ENCODE measurements at places on chromosomes 2 and 18.

DNA sequence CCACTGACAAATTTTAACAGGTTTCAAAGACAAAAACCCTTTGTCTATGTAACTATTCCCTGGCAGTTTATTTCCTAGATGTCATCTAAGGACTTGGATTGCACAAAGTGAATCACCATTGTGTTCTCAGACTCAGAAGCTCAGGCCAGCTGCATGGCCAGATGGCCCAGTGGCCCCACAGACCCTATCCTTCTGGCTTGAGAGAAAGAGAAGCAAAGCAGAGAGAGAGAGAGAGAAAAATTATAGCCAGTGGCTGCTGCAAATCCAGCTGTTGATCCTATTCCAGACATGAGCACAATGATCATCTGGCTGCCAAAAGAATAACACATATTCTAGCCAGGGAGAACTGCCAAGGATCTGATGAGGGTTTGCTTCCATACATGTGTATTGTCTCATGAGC, 25.8 kb downstream of the CTLA4 start:
- no peak for DNase-seq

DNA sequence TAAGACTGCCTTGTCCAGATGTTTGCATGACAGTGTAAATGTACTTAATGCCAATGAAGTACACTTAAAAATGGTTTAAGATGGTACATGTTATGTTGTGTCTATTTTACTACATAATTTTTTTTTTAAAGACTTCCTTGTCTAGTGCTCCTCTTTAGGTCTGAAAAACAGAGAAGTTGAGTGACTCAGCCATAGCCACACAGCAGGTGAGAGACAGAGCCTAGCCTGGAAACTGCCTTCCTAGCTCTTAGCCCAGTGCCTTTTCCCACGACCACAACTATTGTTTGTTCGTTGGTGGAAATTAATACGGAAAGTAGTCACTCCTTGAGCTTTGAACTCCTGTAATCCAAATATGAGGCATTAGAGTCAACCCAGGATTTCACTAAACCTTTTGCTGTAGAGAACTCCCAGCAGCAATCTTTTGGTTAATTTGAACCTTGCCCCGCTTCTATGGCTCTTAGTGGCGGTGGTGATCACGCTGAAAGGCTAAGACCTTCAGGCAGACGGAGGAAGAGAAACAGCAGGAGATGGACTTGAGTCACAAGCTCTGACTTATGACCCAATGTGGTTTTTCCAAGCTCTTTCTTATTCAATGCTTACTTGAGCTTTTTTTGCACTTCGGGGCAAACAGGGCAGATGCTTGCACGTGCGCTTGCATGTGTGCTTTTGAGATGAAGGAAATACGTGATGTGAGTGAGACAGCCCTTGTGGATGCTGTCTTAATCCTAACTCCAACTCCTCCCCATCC, 21.2 kb downstream of the TRIB2 start:
- no peak for DNase-seq

DNA sequence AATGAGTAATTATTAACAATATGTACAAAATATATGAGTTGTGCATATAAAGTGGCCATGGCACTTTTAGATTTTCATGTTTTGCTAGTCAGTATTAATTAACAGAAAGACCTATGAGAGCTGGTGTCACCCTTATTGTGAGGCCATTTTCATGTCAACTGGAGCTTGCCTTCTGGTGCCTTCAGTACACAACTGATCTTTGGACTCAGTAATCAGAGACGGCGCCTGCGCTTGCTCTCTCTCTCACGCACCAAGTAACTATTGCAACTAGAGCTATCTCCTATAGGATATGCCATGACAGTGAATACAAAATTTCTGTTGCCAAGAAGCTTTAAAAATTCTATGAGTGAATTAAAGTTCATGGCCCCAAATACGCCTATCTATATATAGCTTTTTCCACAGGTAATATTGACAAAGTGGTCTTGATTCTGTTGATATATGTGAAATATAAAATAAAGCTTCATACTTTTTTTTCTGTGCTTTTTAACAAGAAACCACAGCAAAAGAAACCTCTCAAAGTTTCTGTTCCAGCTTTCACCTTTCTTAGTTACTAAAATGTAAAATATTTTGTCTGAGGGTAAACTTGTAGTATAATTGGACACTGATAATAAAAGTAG, 2.9 kb downstream of the SERTAD2 start:
- DNase-seq = no peak

GRCh38 chr18:6434987-6435709, 20.4 kb upstream of the L3MBTL4 start:
- no peak for DNase-seq

GRCh38 chr2:1366546-1367134, 46.6 kb upstream of the TPO start:
- peak; percentile 85 for DNase-seq

DNA sequence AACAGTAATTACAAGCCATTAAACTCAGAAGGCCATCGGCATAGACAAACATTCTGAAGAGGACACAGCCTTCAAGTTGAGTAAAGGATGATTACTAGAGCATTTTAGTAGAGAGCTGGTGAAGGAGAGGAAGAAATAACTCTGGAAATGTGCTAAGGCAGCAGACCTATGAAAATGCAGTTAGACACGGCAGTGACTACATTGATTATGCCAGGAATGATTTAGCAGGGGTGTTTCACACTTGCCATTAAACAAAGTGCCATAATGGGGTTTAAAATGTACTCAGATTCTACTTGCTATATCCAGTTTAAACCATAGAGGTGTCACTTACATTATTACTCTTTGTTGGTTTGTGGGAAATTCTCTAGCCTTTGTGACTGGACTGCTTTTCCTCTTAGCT, 372.3 kb downstream of the CPS1 start:
- DNase-seq = no peak

- DNase-seq = no peak
These were observed 43.0 kb downstream of the KLF7 start for GRCh38 chr2:207122651-207123334.

DNA sequence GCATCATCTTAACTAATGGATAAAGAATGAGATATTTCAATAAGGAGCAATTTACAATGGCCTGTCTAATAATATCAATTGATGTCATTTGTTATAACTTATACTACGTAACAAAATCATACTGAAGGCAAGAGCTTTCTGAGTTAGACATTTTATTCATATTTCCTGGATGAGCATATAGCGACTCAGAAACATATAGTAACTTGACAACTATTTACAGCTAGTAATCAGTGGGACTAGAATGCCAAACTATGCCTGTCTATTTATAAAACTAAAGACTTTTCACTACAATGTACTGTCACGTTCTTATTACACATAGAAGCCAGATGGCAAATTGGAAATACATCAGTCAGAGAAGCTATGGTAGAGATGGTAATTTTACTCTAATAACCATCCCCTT, 766.2 kb upstream of the TMEFF2 start:
- no peak for DNase-seq

DNA sequence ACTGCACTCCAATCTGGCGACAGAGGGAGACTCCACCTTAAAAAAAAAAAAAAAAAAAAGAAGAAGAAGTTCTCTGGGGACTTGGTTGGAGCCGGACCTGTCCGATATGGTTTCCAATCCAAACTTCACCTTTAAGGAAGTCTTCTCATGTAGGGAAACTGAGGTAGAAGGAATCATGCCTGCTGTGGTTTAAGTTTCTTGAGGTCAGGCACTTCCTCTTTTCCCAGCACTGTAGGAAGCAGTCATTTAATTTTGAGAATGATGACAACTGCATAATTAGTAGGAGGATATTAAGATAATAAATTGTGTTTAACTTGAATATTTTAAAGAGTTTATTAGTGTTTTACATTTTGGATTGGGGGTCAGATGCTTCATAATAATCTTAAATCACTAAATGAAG, 62.9 kb downstream of the KCNE4 start:
- no peak for DNase-seq

DNA sequence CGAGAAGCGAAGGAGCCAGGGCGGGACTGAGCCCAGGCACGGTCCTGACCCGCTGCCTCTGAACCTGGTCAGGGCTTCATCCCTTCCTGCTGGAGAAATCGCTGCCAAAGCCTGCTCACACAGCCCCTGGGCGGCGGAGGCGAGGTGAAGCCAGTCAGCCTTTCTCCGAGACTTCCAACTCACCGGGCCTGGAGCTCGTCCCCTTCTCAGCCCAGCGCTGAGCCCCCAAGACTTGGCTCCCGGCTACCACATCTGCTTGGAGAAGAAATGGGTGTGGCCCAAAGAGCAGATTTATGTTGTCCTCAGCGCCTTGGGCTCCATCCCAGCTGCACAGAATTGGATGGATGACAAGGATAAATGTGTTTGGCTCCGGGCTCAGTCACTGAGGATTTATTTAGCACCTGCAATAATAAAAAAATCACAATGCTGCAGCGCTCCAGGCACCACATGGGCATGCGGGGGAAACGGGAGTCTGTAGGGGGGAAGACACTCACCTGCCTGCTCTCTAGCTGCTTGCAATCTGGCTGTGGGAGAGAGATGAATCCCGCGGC, 64.9 kb downstream of the ACTR2 start:
- no peak for DNase-seq

GRCh38 chr2:57943315-57943714, 103.3 kb upstream of the VRK2 start:
- DNase-seq = no peak

- no peak for DNase-seq
These were observed 11.3 kb upstream of the COPS8 start for GRCh38 chr2:237074211-237074993.

DNA sequence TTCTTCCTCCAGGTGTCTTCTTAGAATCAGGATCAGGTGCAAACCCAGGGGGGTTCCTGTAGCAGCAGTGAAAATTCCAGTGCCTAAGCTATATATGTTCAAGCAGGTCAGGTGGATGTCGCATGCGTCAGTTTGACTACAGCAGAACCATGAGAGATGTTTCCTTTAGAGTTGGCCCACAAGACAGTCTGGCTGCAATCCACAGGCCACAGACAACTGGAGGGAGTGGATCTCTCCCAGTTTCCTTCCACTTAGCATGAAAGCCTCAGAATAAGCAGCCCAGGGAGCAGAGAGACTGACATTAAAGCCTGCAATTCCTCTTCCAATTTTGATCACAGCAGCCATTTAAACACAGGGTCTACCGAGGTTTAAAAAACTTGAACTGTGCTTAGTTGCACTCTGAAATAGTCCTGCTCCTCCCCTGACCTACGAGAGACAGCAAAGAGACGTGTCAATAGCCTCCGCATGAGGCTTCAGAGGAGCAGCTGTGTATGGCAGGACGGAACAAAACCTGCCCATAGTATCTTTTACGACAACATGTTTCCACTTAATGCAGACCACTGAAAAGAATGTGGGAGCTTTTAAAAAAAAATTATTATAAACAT, 988 bp upstream of the KCNE4 start:
- DNase-seq = no peak

DNA sequence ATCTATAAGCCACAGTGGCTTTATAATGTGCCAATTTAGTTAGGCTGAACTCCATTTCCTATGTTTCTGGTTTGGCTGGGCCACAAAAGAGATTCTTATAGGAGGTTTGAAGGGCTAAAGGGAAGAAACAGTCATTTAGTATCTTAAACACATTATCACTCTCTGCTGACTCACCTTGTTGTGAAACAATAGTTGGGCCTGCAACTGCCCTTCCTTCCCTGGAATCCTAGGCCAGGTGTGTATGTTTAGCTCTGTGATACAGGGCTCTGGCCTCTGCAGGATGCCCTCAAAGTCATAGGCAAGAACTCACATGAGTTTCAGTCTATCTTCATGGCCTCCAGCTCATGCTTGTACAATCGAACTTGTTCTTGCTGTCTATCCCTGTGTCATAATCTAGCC, 400.0 kb upstream of the CELF4 start:
- DNase-seq = no peak

- peak; percentile 36 for DNase-seq
These were observed 120.5 kb upstream of the HS6ST1 start for GRCh38 chr2:128439031-128439790.

DNA sequence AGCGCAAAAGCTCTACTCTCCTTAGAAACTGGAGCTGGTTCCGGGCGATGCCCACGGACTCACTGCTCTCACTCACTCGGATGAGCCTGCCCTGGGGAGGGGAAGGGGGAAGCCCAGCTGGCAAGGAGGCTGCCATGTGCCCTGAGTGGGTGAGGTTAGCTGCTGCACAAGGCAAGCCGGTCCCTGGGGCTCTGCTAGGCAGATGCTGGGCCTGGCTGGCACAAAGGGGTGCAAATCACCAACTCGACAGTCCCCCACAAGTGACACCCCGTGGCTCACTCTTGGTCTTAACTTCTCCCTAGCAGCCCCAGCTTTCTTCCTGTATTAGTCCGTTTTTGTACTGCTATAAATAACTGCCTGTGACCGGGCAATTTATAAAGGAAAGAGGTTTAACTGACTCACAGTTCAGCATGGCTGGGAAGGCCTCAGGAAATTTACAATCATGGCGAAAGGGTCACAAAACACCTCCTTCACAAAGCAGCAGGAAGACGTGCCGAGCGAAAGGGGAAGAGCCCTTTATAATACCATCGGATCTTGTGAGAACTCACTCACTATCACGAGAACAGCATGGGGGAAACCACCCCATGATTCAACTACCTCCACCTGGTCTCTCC, 33.2 kb downstream of the ADCY3 start:
- no peak for DNase-seq

DNA sequence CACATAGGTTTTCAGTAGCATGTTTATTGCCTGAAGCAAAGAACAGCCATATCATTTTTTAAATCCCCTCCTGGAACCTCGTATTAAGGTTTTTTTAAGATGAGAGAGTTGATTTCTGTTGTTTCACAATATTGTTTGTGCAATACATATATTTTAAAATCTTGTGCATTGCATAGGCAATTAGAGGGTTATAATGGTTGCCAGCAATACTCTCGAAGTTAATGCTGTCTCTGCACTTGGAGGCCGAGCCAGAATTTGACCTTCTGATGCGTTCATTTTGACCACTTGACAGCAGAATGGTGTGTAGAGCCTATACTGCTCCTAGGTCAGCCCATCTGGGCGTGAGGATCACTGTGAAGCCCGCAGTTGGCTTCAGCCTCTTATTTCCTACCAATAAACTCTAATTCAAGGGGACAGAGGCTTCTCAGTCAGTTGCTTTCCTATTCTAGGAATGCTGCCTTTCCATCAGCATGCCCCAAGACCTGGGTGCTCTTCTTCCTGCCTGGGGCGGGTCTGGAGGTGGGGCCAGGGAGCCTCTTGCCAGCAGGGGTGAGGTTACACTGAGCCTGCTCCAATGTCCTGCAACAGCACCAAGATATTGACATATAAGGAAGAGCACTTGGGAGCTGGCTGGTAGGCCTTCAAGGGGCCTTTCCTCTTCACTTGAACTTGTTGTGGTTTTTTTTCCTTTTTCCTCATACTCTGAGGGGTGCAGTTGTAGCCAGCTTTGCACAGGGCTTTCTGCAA, 91.4 kb upstream of the BCL2L11 start:
- DNase-seq = no peak
